ENCODE measurements at places on chromosomes 13 and 19.

GRCh38 chr19:483332-484072 lies 12.8 kb upstream of the MADCAM1 start:
- DNase-seq: no peak

DNA sequence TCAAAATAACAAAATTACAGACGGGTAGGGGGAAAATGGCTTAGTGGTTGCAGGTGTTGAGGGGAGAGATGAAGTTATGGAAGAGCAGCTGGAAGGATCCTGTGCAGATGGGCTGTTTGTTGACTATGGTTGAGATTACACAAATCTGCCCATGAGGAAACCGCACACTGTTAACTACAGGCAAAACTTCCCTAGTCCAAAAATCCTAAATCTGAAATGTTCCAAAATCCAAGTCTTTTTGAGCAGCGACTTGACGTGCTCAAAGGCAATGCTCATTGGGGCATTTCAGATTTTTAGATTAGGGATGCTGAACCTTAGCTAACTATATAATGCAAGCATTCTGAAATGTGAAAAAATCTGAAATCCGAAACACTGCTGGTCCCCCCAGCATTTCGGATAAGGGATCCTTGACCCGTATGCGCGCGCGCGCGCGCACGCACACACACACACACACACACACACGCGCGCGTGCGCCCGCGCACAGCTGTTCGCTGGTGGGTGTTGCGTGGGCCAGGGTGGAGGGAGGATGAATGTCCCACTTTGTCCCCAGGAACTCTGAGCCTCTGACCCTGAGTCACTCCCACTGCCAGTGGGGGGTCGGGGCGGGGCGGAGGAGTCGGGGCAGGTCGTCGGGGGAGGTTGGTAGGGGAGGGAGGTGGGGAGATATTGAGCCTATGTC lies 6.8 kb downstream of the F2RL3 start:
- no peak for DNase-seq

GRCh38 chr19:41352609-41353465 lies 885 bp downstream of the TGFB1 start:
- peak; percentile 68 for DNase-seq

- DNase-seq: peak; percentile 35
These were observed 9.2 kb downstream of the CCDC8 start for GRCh38 chr19:46404055-46404752.

GRCh38 chr13:39197647-39198007 lies 159.4 kb downstream of the NHLRC3 start:
- no peak for DNase-seq

DNA sequence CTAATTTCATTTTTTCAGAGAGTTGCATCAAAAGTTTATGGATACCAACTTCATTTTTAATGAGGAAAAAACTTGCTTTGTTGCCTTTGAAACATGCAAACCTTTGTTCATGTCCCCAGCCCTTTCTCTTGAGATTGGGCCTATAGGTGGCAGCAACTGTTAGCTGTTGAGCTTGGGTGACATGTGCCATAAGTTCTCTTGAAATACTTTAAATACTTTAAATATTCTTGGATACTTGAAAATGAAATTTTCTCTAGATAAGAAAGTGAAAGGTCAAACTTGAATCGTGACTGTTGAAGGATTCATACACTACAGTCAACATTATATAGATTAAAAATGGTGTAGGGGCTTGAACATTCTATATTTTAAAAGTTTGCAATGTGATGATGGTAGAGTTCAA lies 294.9 kb downstream of the NDFIP2 start:
- peak; percentile 58 for DNase-seq

GRCh38 chr13:113628291-113629270 lies 29.4 kb downstream of the ATP4B start:
- DNase-seq: no peak

GRCh38 chr13:18996627-18997051 lies 185.0 kb downstream of the TUBA3C start:
- DNase-seq: no peak

- no peak for DNase-seq
These were observed 139.0 kb downstream of the RAP2A start for GRCh38 chr13:97573011-97573410.

- DNase-seq: no peak
These were observed 56.5 kb downstream of the KCTD12 start for GRCh38 chr13:76829572-76830327.

- peak; percentile 54 for DNase-seq
These were observed 11.4 kb downstream of the FCHO1 start for GRCh38 chr19:17762505-17763229.

DNA sequence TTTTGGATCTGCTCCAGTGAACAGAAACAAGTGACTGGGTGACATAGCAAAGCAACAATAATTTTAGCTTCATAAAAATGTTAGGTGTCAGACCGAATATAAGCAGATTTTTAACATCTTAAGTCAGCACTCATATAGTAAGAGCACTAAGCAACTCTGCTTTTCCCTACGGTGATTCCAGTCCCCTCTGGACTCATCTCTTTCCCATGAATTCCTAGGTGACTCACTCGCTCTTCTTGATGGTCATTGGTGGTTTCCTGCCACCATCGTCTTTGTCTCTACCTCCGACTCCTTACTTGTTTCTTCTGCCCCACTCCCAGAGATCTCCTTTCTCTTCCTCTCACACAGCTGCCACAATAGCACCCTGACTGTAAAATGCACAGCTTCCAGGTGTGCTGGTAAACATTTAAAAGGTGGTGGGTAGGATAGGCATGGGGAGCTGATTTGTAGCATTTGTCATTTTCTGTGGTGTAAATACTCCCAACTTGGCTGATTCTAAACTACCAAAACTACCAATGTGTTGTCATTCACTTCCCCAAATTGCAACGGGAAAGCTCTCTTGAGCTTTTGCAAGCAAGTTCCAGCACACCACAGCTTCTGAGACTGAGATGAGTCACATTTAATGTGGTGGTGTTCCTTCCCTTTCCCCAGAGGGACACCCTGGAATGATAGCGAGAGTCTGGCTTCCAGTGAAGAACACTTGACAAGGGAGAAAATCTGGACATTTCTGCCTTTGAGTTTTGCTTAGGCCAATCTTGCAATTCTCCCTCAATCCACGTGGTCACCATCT lies 42.8 kb upstream of the CLDN10 start:
- peak; percentile 37 for DNase-seq

GRCh38 chr19:6577476-6578125 lies 13.3 kb downstream of the CD70 start:
- no peak for DNase-seq

DNA sequence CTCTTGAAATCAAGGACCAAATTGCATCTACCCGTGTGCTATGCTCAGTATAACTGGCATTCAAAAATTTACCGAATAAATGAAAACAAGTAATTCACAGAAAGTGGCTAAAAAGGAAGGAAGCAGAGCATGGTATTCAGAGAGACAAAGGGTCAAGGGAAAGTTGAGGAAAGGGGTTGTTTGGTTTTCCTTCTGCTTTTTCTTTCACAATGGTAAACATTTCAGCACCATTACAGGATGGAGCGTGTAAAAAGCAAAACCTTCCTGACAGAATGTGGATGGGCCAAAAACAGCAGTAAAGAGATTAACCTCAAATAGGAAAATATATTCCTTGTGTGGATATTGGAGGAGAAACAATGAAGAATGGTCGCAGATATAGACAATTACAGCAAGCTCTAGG lies 14.8 kb downstream of the DIAPH3 start:
- DNase-seq: no peak

DNA sequence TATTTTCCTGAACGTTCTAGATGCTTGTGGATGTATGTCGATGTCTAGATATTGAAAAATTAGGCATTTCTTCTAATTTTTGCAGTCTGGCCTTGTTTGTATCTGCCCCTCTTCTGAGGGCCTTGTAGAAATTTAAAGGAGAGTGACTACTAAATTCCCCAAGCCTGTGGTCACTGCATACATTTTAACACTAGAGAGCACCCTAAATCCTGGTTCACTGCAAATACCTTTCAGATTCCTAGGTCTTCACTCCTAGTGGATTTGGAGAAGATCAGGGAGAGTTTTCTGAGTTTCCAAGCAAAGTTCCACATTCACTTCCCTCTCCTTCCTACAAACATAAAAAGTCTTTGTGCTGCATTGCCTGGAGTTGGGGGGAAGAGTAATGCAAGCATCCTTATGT lies 1272.5 kb downstream of the OLFM4 start:
- DNase-seq: no peak

DNA sequence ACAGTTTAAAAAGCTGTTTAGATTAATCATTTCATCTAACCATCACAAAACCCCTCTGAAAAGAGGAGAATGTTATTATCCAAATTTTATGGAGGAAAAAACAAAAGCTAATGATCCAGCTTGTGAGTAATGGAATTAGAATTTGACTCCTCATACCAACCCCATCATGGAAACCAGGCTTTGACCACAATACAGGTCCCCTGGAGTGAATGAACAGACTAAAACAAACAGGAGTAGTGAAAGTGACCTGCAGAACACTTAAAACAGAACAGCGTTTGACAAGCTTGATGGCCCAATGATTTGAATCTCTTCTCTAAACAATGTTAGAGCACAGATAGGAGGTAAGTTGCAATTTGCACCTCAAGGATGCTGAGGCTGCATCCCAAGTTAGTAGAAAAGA lies 230.0 kb downstream of the DCT start:
- DNase-seq: peak; percentile 72

DNA sequence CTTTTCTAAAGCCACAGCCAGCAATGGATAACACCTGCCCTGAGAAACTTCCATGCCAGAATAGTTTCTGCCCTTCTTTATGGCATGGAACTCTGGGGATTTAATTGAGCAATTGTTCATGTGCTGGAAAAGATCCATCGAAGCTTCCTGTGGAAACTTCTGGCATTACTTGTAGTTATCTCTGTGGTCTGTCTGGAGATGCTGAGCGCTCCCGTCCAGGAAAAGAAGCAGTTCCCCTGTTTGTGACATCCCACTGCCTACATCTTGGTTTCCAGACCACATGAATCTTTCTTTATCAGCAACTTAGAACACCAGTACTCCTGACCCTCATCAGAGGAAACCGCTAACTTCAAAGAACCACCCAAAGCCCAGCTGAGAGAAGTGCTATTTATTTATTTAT lies 24.6 kb downstream of the FLT1 start:
- DNase-seq: no peak

DNA sequence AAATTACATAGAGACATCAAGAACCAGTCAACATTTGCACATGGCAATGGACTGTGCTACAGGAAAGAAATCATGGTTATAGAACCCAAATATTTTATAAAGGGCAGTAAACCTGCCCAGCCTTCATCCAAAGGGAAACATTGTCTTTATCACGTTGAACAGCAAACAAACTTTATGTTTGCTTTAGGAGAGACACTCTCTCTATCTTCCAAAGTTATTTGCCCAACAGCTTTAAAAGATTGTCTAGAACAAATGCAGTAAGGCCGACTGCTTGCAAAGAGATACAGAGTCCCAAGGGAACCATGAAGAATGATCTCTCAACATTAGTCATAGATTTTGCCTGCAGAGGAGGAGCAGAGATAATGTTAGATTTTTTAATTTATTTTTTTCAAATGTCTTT lies 1323.5 kb upstream of the SLC10A2 start:
- DNase-seq: no peak

DNA sequence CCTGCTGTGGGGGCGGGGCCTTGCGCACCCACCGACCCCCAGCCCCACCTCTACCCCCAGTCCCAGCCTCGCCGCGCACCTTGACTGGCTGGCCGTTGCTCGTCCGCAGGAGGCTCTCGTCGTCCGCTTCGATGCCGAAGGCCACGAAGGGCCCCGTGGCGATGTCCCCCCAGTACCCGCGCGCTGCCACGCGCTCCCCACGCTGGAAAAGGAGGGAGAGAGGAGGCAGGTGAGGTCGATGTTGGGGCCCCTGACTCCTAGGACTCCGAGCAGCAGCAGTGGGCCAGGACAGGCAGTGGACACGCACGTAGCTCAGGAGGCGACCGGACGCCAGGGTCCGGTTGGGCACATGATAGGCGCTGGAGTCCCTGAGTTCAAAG lies 3.4 kb upstream of the TNNI3 start:
- DNase-seq: no peak

GRCh38 chr13:89455741-89456140 lies 1784.6 kb downstream of the SLITRK5 start:
- no peak for DNase-seq

DNA sequence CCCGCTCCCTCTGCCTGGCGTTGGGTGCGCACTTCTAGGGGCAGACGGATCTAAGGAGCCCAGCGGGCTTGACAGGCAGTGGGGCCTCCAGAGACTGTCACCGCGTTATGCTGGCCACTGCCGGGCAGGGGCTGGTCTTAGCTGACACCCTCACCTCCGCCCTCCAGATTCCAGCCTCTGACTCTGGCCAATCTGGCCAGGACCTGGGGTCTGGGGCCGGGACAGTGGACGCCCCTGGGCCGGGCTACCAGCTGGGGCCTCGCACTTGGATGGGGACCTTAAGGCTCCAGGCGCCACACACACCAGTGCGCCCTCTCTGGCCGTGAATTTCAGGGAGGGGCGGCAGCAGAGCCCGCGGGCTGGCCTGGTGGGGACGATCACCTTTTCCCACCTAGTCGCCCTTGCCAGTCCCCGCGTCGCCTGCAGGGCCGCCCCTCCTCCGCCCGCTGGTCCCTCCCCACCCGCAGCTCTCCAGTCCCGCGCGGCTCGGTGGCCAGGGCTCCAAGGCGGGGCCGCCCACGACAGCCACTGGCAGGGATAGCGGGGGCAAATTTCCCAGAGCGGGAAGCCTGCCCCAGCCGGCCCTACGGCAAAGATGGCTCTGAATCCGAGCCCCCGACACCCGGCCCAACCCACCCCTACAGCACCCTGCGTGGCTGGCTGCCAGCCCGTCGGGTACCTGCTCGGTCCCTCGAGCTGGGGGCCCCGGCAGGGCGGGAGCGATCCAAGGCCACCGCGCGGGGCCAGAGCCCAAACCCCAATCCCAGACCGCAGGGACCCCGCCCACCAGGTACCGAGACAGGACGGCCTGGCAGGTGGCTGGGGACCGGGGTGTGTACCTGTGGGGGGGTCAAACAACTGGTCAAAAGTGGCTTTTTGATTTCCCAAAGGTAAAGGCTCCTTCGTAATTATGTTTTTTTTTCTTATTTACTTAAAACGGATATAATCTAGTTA lies 6.1 kb upstream of the ZNF98 start:
- no peak for DNase-seq

DNA sequence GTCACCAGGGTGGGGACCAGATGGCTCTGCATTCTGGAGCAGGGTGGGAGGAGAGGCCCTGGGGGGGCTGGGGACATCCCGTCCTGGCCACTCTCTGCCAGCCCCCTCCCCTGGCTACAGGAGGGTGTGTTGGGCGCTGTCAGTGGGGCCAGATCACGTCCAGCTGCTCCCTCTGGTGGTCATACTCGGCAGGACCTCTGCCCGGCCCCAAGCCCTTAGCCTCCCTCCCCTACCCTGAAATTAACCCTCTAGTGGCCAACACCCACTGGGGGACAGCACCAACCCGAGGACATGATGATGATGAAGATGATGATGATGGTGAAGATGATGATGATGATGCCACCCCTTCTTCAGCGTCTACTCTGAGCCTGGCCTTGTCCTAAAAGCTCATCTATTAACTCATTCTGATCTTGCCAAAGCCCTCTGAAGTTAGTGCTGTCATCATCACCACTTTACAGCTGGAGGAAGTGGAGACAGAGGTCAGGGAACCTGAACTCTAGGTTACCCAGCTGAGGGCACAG lies 590 bp upstream of the LGI4 start:
- DNase-seq: peak; percentile 89
